ENCODE measurements at places on chromosomes 4 and X. TPM values are rescaled to one million over a fixed set of nuclear protein-coding genes. Genes with fewer than 3 reads are reported as not detected.

Gene CFP
- total RNA-seq = 0.82 TPM

Gene GPR78
- under 0.01 TPM for total RNA-seq

Gene RASL11B
- 19.2 TPM for total RNA-seq

Gene KCTD8
- 2.4 TPM for total RNA-seq

Gene CT45A9
- total RNA-seq = not detected

DNA sequence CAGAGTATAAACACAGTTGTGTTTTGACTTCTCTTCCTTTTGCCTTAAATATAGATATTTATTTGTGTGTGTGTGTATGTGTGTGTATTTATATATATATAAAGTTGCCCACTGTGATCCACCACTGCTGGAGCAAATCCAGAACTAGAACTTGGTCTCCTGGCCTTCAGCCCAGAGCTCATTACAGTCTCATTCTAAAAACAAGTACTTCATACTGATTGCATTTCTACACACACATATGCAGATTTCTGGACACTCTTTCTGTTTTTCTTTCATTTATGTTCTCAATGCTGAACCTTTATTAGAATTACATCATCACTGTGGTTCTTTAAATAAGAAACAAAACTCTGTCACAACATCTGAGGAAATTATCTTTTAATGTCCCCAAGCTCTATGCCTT lies 381 bp downstream of the TXK start:
- no peak for DNase-seq

DNA sequence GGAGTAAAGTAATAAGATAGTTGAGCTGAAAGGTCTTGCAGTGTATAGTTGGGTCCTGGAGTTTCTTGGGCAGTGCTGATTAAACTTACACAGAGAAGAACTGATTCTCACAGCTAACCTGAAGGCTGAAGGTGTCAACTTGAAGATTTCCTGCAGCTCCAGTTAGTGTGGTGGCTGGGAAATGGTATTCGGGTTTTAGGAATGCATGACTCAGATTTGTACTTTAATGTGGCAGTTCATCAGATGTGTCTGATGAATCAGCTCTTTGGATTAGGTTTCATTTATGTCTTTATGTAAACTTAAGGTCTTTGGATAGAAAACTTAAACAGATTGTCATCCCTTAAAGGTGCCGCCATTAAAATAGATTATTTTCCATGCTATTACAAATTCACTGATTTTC lies 200.0 kb downstream of the IL1RAPL1 start:
- no peak for DNase-seq
